KBM-7 (cell line): ENCODE measurements at places on chromosomes 3 and 15.

GRCh38 chr3:117322866-117323265 is 613.3 kb downstream of the TUSC7 start:
- DNase-seq = peak; percentile 6

GRCh38 chr15:91426412-91426811 is 326.4 kb downstream of the SV2B start:
- no peak for DNase-seq

- DNase-seq = no peak
These were observed 7.1 kb upstream of the CPOX start for GRCh38 chr3:98600412-98601095.

- no peak for DNase-seq
These were observed 201.2 kb downstream of the FAM43A start for GRCh38 chr3:194886836-194887235.

DNA sequence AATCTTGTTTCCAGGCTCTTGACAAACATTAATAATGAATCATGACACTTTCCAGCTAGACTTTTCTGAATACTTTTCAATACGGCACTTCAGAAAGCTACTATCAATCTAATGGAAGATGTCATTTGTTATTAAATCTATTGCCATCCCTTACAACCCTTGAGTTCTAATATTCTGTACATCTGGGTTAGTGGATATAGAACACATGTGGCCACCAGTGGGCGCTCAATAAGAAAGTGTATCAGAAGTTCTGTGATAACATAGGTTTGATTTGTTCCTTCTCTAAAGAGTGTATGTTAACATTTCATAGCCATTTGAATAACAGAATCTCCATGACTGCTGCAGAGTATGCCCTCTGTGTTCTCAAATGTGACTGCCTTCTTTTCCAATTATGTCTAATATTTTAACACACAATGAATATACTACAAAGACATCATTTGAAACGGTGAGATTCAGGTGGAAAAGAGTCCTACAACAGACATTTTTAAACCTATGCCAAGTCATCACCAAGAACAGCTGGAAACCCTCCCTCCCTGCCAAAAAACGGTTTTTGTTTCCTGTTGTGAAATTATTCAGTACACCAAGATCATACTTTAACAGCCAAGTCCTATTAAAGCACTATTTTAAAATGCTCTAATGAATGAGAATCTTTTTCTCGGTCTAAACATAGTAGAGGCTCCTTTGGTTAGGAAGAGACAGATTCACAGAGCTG is 22.2 kb downstream of the ALDH1A2 start:
- peak; percentile 36 for DNase-seq

GRCh38 chr3:161796780-161797179 is 300.2 kb downstream of the OTOL1 start:
- peak; percentile 47 for DNase-seq

GRCh38 chr3:114435386-114436115 is 141.7 kb downstream of the TIGIT start:
- DNase-seq = no peak

DNA sequence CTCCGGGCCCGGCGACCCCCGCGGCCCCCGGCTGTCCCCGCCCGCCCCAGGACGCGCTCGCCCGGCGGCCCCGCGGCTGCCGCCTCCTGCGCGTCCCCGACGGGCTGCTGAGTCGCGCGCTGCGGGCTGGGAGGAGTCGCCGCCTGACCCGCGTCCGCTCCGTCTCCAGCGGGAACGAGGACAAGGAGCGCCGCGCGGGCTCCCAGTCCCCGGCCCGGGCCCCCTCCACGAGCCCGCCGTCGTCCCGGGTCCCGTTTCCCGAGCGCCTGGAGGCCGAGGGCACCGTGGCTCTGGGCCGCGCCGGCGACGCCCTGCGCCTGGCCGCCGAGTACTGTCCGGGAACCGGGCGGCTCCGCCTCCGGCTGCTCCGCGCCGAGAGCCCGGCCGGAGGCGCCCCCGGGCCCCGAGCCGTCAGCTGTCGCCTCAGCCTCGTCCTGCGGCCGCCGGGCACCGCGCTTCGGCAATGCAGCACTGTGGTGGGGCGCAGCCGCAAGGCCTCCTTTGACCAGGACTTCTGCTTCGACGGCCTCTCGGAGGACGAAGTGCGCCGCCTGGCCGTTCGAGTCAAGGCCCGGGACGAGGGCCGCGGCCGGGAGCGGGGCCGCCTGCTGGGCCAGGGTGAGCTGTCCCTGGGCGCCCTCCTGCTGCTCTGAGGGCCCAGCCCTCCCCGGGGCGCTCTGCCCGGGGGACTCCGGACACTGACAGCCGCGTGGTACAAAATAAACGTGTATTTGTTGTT is 1.5 kb downstream of the C2CD4A start:
- peak; percentile 73 for DNase-seq

GRCh38 chr3:64922213-64922612 is 234.4 kb upstream of the ADAMTS9 start:
- DNase-seq = no peak

GRCh38 chr3:18634461-18634860 is 209.3 kb upstream of the SATB1 start:
- no peak for DNase-seq

GRCh38 chr3:60651799-60652198 is 599.5 kb downstream of the FHIT start:
- no peak for DNase-seq

GRCh38 chr3:14899993-14900618 is 47.3 kb upstream of the NR2C2 start:
- DNase-seq = no peak

GRCh38 chr3:190183121-190183520 is 62.4 kb upstream of the P3H2 start:
- DNase-seq = no peak

GRCh38 chr3:107990433-107990832 is 100.4 kb downstream of the CD47 start:
- no peak for DNase-seq

DNA sequence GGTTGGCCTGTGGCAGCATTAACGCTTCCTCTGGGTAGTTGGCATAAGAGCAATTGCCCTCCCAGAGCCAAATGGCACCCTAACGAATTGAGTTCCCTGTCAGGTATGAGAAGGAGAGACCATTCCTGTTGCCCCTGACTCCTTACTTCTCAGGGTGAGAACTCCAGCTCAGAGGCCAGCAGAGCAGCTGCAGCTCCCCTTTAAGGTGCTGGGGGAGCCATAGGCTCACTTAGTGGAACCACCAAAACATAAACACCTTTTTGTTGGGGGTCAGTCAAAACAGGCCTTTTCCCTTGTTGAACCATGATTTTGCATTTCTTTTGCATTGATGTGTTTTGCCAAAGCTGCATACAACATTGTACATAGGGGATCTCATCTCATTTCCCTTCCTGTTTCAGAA is 28.1 kb upstream of the LHFPL4 start:
- no peak for DNase-seq

GRCh38 chr3:52237657-52238172 is 1.2 kb downstream of the TWF2 start:
- DNase-seq = peak; percentile 58

- no peak for DNase-seq
These were observed 774.7 kb downstream of the MECOM start for GRCh38 chr3:168888781-168889180.

- DNase-seq = no peak
These were observed 45.6 kb upstream of the PIK3R4 start for GRCh38 chr3:130792246-130792645.

- DNase-seq = no peak
These were observed 67.4 kb downstream of the XXYLT1 start for GRCh38 chr3:195203606-195204005.

DNA sequence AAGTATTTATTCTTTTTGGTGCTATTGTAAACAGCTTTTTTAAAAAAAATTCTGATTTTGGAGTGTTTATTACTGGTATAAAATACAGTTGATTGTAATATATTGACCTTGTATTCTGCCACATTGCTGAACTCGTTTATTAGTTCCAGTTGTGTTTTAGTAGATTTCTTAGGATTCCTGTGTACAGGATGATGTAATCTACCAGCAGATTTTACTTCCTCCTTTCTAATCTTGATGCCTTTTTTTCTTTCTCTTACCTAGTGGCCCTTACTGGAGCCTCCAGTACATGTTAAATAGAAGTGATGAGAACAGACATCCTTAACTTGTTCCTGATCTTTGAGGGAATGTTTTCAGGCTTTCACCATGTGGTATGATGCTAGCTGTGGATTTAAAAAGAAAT is 70.4 kb upstream of the KY start:
- peak; percentile 49 for DNase-seq

DNA sequence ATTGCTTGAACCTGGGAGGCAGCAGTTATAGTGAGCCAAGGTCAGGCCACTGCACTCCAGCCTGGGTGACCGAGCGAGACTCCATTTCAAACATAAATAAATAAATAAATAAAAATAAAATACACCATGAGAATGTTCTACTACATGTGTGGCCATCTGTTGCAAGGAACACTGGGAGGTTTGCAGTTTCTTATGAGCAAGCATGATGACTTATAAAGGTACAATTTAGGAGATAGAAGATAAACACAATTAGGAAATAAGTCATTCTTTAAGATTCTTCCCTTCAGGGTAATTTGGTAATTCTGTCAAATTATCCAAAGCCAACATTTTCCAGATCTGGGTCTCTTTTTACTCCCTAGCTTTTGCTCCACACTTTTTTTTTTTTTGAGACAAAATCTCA is 13.4 kb downstream of the HTR3C start:
- DNase-seq = no peak

DNA sequence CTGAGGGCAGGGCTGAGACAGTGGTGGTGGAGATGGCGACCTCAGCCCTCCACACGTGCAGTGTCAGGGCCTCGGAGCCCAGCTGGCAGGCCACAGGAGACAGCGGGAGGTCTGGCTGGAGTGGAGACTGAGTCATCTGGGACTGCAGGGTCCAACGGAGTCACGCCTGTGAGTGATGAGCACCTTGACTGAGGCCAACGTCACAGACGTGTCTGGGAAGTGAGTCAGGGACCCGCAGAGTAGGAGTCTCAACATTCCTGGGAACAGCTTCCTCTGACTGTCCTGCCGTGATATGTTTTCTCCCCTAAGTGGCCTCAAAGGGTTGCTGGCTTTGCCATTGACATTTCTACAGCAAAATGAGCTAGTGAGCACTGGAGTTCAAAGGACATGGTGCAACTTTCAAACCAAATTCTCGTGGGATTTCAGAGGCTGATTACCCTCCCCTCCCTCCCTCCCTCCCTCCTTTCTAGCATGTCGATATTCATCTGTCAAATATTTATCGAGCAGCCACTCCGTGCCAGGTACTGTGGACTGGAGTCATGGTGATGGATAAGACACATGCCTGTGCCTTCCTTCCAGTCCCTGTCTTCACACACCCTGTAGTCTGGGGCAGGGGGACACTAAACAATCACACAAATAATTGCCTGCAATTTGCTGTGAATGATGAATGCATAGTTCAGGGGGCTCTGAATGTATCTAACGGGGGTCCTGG is 53.3 kb upstream of the AMOTL2 start:
- DNase-seq = no peak

GRCh38 chr3:122502139-122502538 is 12.6 kb downstream of the KPNA1 start:
- DNase-seq = no peak
